ENCODE measurements at places on chromosomes 6 and 20.

DNA sequence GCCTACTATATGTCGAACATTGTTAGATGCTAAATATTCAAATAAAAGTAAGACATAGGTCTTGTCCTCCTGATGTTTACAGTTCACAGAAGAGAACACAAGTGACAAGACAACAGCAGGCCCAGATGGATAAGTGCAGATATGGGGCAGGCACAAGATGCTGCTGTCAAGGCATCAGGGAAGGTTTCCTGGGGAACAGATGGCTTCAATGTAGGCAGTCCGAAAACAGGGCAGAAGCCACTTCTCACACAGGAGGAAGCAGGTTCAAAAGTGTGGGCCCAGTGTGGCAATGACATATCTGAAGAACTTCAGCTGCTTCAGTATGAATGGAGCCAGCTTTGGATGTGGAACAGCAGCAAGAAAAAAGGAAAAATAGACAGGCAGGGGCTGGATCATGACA lies 32.5 kb downstream of the HLA-DPB1 start:
- no peak for DNase-seq

- DNase-seq = no peak
Observed at GRCh38 chr20:25327521-25328235, 63.0 kb downstream of the ABHD12 start.

GRCh38 chr6:20840675-20841074 lies 306.4 kb downstream of the CDKAL1 start:
- no peak for DNase-seq

DNA sequence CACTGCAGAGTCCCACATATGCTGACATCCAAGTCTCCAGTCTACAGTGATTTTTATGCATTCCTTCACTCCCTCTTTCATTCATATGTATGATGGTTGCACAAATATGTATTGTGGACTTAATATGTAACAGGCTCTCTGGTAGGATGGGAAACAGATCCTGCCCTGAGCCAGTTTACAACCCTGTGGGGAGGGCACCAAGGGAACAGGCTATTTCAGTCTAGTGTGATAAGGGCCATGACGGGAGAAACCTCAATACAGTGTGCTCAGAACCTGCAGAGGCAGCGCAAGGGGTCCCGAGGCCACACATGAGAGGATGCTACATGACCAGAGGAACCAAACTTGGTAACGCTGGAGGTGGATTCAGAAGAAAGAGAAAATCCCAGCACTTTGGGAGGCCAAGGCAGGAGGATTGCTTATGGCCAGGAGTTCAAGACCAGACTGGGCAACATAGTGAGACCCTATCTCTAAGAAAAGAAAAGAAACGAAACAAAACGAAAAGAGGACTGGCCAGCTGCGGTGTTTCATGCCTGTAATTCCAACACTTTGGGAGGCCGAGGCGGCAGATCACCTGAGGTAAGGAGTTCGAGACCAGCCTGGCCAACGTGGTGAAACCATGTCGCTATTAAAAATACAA lies 249.8 kb upstream of the JARID2 start:
- DNase-seq = no peak

DNA sequence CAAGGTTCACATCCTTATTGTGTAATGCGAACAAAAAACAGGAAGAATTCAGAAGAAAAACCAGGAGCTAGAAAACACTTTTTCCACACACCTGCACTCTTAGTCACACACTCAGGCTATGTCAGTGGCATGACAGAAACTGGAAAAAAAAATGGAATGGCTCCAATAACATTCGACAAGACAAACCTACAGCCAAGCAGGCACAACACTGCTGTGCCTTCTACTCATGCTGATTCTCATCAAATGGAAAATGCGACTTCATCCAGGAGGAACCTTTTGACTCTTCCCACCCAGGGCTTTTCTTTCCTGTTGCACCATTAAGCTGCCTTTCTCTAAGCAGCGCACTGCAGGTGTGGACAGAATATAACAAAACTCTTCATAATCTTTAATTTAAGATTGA lies 163.2 kb upstream of the BTBD3 start:
- DNase-seq = no peak
